ENCODE measurements at places on chromosomes 12 and 14. TPM values are rescaled to one million over a fixed set of nuclear protein-coding genes. Genes with fewer than 3 reads are reported as not detected.

DNA sequence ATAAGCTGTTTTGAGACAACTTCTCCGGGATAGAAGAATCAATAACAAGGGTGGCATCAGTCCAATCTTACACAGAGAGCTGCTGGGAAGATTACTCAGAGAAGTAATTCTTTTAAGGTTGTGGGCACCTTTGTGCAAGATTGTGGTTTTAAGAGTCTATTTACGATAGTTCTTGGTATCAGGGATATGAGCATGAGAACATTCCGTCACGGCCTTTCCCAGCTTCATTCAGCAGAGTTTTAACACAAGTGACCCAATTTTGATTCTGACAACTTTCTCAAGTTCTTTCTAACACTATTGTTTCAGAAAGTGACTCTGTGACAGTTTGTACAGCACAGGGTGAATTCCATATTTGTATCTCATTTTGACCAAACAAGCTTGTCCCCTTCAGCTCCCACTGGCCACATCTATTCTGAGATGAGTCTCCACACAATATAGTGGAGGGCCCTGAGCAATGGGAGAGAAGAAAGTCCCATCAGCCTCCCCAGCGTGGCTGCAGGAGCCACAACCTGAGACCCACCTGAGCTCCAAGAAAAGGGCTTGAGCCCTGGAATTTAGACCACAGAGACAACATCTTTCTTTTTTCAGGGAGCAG lies 869.2 kb downstream of the TMEM121 start:
- DNase-seq = no peak

GRCh38 chr14:101033006-101033405 lies 129.5 kb upstream of the RTL1 start:
- no peak for DNase-seq

GRCh38 chr12:66044731-66045130 lies 85.8 kb downstream of the LLPH start:
- DNase-seq = no peak

The FIGNL2 gene
- polyA plus RNA-seq = 0.17 TPM

- no peak for DNase-seq
Observed at GRCh38 chr12:95731519-95731958, 59.0 kb downstream of the NTN4 start.

The PIWIL1 gene
- not detected for polyA plus RNA-seq

The DAD1 gene
- 129 TPM for polyA plus RNA-seq

- DNase-seq = no peak
Observed at GRCh38 chr12:53694756-53695151, 18.9 kb upstream of the ATP5MC2 start.

The GLIPR1L1 gene
- polyA plus RNA-seq = not detected

- no peak for DNase-seq
Observed at GRCh38 chr12:51669996-51670395, 79.0 kb downstream of the SCN8A start.

DNA sequence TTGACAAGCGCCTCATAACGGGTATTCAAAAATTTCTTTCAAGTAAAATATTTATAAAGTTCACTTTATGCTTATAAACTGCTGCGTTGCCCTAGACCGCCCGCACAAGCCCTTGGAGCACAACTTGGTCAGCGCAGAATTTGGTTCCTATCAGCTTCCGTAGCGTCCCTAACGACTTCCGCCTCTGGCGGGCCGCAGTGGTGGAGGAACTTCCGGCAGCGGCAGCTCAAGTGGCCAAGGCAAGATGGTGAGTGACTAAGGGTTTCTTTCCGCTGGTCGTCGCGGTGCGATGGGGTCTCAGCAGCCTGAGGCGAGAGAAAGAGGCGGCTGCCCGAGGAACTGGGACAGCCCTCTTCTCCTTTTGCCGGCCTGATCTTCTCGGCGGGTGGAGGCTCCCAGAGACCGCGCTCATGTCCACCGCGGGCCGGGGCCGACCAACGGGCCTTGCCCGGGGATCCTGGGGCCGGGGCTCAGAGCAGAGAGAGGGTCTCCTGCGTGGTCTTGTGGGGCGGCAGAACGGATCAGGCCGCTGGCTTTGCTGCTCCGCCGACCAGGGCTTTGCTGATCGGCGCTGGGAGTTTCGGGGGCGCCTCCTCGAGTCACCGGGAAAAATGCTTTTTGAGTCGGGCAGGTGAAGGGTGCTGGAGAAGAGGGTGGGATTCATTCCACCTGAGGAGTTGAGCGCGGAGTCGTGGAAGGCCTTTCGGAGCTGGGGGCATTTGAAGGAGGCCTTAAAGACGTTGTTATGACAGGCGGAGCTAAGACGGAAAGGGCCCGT lies at the start of gene PSMC1:
PSMC1 (plus strand) TSS at position 200 of the 778 bp plus-strand sequence; CDS start at position 245, 45 bp downstream.
- peak; percentile 94 for DNase-seq

The ANO4 gene
- 0.10 TPM for polyA plus RNA-seq

The ZBTB42 gene
- polyA plus RNA-seq = 4.2 TPM

The IFNG gene
- not detected for polyA plus RNA-seq

The RPS6KA5 gene
- polyA plus RNA-seq = 0.72 TPM

The WSCD2 gene
- polyA plus RNA-seq = not detected

DNA sequence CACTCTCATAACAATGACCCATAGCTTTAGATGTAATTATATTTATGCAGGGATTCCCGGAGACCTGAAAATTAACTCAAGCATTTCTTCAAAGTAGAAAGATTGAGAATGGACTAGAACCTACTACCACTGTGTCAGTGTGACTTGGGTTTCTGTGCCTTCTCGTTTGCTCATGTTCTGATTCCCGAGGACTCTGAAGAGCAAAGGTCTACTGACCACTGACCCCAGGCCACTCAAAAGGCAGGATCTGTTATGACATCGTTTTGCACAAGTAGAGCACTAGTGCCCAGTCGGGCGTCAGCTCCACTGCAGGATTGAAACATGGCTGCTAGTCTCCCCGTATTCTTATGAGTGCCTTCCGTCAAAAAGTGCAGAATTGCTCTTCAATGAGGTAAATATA lies 53.8 kb upstream of the DHRS4 start:
- no peak for DNase-seq

- no peak for DNase-seq
Observed at GRCh38 chr14:100084591-100084990, 19.4 kb downstream of the EVL start.

DNA sequence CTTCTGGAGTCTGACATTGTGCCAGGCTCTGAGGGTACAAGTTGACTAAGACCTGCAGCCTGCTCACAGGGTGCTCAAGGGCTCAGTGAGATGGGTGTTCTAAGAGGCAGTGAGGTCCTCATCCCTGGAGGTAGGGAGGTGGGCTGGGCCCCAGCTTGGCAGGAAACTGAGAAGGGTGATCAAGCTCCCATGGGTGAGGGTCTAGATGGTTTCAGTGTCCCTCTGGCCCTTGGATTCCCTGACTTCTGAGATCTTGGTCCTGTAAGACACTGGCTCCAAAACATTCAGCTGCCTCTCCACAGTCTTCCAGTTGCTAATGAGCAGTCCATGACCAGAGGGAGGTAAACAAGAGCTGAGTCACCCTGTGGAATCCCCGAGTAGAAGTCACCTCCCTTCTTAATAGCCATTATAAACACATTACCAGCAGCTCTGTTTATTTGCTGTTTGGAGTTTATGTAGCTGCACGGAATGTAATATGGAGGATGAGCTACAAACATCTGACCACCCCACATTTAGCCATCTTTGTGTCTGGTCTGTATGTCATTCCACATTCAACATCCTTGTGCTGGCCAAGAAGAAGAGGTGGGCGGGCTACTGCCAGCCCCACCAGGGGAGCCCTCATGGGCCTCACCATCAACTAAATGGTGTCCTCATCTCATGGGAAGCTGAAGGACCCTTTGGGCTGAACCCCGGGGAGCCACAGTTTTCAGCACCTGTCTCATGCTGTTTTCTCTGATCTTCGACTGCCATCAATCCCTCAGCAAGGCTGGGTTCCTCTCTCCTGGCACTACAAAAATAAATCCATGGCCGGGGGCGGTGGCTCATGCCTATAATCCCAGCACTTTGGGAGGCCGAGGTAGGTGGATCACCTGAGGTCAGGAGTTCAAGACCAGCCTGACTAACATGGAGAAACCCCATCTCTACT lies 37.2 kb upstream of the BDKRB2 start:
- DNase-seq = no peak

The HAL gene
- polyA plus RNA-seq = 0.07 TPM

The ZNF839 gene
- polyA plus RNA-seq = 7.1 TPM

DNA sequence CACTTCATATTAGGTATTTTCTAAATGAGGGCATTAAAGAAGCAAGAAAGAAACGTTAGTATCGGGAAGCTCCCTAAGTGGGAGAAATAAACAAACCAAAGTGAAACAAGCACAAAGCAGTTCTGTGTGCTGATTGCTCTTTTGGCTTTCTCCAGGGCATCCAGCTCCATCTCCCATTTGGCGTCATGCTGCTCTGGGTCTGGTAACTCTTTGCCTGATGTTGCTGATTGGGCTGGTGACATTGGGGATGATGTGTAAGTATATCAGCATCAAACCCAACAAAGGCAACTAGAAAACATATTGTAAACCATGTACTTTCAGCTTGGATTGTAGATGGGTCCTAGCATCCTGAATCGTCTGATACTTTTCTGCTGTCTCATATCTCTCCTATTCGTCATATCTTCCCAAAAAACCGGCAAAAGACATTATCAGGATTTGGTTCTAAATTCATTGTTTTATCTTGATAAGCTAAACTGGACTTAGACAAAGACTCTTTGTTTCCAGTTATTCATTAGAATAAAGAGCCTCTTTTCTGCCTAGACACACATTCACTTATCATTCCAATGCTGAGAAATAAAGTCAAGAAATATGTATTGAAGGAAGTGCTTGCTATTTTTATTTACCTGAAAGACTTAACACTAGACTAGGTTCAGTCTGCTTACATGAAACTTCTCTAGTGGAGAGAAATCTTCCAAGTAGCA lies 2.4 kb downstream of the CLEC12B start:
- no peak for DNase-seq

GRCh38 chr14:75458305-75458704 lies 30.5 kb downstream of the JDP2 start:
- DNase-seq = no peak

GRCh38 chr14:61498303-61498702 lies 176.9 kb downstream of the PRKCH start:
- DNase-seq = no peak

DNA sequence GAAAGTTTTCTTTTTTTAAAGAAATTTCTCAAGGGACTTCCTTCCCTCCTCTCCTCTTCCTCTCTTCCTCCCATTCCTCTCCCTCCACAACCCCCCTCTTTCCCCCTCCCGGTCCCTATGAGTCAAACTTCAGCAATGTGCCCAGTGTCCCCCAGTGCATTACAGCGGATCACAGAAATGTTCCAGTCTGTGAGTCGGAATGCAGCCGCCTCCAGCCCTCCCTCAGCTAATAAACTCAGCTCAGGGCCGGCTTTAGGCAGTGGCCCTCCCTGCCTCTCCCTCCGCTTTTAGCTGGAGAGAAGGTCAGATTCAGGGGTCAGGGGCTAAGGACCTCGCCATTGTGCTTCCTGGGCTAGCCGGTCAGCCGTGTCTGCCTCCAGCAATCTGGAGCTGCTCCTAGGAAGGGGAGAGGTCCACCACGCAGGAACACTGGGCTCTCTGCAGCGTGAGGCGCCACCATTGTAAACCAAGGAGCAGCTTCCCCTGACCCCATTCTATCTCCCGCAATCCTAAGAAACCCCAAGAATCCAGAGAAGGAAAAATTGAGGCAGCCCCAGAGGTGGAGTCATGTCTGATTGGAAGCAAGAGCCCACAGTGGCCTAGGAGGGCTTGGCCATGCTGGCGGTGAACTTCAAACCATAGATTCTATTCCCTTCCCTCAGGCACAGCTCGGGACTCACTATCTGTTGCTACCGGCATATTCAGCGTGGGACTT lies 1.1 kb upstream of the HDAC7 start:
- peak; percentile 92 for DNase-seq

The APOLD1 gene
- 24.6 TPM for polyA plus RNA-seq

DNA sequence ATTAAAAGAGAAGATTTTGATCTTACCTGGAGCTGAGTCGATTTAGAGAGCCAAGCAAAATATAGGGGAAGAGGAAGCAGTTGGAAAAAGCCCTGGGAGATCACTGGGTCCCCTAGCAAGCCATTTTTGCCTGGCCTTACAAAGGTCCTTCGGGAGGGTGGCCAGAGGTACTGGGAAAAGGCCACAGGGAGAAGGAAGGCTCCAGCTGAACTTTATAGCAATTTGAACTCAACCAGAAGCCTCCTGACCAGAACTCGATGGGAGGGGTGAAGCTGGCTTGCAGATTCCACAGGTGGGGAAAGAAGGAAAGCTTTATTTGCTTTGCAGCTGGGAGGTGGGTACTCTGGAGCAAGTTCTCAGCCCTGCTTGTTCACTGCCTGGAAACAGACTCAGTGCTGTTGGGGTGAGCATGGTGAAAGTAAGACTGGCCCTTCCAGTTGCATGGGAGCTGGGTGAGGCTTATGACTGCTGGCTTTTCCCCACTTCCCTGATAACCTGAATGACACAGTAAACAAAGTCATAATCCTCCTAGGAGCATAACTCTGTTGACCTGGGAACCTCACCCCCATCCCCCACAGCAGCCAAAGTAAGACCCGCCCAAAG lies 855.8 kb downstream of the FSCB start:
- DNase-seq = no peak

DNA sequence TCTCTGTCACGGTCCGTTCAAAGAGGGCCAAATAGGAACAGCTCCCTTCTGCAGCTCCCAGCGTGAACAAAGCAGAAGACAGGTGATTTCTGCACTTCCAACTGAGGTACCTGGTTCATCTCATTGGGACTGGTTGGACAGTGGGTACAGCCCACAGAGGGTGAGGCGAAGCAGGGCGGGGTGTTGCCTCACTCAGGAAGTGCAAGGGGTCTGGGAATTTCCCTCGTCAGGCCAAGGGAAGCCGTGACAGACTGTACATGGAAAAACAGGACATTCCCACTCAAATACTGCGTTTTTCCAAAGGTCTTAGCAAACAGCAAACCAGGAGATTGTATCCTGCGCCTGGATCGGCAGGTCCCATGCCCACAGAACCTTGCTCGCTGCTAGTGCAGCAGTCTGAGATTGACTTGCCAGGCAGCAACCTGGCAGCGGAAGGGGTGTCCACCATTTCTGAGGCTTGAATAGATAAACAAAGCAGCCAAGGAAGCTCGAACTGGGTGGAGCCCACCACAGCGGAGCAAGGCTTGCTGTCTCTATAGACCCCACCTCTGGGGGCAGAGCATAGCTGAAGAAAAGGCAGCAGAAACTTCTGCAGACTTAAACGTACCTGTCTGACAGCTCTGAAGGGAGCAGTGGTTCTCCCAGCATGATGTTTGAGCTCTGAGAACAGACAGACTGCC lies 22.7 kb downstream of the SLC38A1 start:
- DNase-seq = no peak

The KCNH3 gene
- polyA plus RNA-seq = 0.42 TPM

DNA sequence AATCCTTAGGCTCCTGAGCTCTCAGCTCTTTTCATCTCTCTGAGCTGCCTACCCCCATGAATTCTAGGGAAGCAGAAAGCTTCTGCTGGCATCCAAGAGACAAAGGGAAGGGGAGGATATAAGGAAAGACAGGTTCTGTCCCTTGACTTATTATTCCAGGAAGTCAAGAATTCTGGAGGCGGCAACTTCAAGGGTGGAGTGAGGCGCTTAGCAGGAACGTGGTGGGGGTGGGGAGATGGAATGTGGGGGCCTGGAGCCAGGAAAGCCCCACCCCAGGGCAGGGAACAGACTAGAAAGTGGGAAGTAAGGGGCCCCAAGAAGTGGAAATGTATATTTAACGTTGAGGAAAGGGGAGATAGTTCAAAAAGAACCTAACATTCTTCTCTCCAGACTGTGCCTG lies 1.4 kb downstream of the CALCOCO1 start:
- no peak for DNase-seq

Measured in heart left ventricle (tissue), 16 donors.